Testis (tissue), 5 donors: ENCODE measurements at places on chromosomes 4 and X.

- H3K4me3 ChIP-seq, result no peak overlapping the region
- peaks cover 3% of the 10 kb centered on the region for H3K4me1 ChIP-seq
- H3K36me3 ChIP-seq, result no peaks in the 10 kb centered on the region
- DNase-seq, result peak; percentile 25
- H3K27me3 ChIP-seq, result no peaks in the 10 kb centered on the region
Observed at GRCh38 chr4:7857238-7857701, 82.4 kb downstream of the AFAP1 start.

DNA sequence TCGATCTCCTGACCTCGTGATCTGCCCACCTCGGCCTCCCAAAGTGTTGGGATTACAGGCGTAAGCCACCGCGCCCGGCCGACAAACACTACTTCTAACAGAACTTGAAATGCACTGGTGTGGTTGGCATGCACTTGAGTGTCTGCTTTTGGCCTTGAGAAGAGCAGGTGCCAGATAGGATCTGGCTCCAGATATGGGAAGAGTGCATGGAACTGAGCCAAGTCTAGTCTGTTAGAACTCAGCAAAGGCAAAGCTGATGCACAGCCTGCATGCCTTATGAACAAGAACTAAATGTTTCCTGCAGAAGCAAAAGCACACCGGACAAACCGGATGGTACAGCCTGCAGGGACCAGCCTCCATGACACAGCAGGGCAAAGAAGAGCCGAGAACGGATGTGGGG is 35.1 kb upstream of the TBL1X start:
- H3K36me3 ChIP-seq, result no peaks in the 10 kb centered on the region
- H3K27ac ChIP-seq, result no peak overlapping the region
- no peaks in the 10 kb centered on the region for H3K4me1 ChIP-seq
- no peak for DNase-seq
- no peaks in the 10 kb centered on the region for H3K27me3 ChIP-seq

GRCh38 chr4:181956512-181956911 is 286.7 kb upstream of the TENM3 start:
- H3K27me3 ChIP-seq, result no peaks in the 10 kb centered on the region
- H3K4me3 ChIP-seq, result no peak overlapping the region
- DNase-seq, result no peak
- no peaks in the 10 kb centered on the region for H3K4me1 ChIP-seq
- no peak overlapping the region for H3K27ac ChIP-seq
- H3K36me3 ChIP-seq, result no peaks in the 10 kb centered on the region

- peak overlapping the region; percentile 74 for H3K4me3 ChIP-seq
- H3K36me3 ChIP-seq, result no peaks in the 10 kb centered on the region
- H3K4me1 ChIP-seq, result no peaks in the 10 kb centered on the region
- no peaks in the 10 kb centered on the region for H3K27me3 ChIP-seq
Observed at GRCh38 chrX:101347859-101348451, 587 bp downstream of the TIMM8A start.

GRCh38 chrX:18797141-18797540 is 89.7 kb downstream of the PPEF1 start:
- no peak for DNase-seq
- H3K27ac ChIP-seq, result no peak overlapping the region
- no peaks in the 10 kb centered on the region for H3K36me3 ChIP-seq
- H3K27me3 ChIP-seq, result no peaks in the 10 kb centered on the region
- H3K4me1 ChIP-seq, result no peaks in the 10 kb centered on the region
- no peak overlapping the region for H3K4me3 ChIP-seq

GRCh38 chrX:115138040-115138439 is 51.2 kb upstream of the RBMXL3 start:
- H3K4me3 ChIP-seq, result no peak overlapping the region
- no peak overlapping the region for H3K27ac ChIP-seq
- no peak for DNase-seq
- no peaks in the 10 kb centered on the region for H3K36me3 ChIP-seq
- H3K27me3 ChIP-seq, result no peaks in the 10 kb centered on the region
- no peaks in the 10 kb centered on the region for H3K4me1 ChIP-seq

GRCh38 chrX:13495232-13495631 is 74.2 kb upstream of the EGFL6 start:
- H3K4me3 ChIP-seq, result no peak overlapping the region
- H3K27me3 ChIP-seq, result no peaks in the 10 kb centered on the region
- no peak overlapping the region for H3K27ac ChIP-seq
- no peak for DNase-seq
- H3K4me1 ChIP-seq, result no peaks in the 10 kb centered on the region
- no peaks in the 10 kb centered on the region for H3K36me3 ChIP-seq

GRCh38 chr4:148964456-148964855 is 522.2 kb upstream of the NR3C2 start:
- H3K4me3 ChIP-seq, result no peak overlapping the region
- H3K27me3 ChIP-seq, result no peaks in the 10 kb centered on the region
- DNase-seq, result no peak
- H3K4me1 ChIP-seq, result no peaks in the 10 kb centered on the region
- no peaks in the 10 kb centered on the region for H3K36me3 ChIP-seq
